ENCODE measurements at places on chromosomes 13 and 19.
A peak's percentile ranks its signal among the peaks of the same experiment; 100 is the strongest.

DNA sequence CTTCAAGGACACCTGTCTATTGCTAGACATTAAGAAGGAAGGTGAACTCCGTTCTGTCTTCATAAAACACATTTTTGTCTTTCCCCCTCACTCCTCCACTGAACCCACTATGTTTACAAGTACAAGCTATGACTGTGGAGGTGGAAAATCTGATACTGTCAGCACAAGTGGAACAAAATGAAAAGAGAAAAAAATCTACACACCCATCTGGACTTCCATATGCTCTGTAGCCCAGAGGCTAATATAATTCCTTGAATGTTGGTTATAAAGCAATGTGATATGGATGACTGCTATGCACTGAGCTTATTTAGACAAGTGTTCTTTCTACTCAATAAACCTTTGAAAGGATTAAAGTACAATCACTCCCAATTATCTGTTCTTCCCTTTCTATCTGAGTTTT, 713.5 kb downstream of the DIAPH3 start:
- DNase-seq: no peak

DNA sequence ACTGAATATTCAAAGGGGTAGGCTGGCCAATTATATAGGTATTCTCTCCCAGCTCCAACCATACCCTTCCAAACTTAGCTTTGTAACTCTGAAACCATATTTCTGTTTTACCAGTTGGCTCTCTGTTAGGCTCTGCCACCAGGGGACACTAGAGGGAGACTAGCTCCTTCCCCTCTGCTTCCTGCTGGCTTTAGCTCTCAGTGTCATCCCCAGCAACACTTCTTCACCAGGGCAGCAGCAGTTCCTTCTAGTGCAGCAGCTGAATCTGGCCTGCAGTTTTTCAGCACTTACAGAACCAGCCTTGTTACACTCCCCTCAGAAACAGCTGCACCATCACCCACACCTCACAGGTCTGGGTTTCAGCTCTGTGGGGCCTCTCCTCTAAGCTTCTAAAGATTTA, 51.0 kb upstream of the DOCK9 start:
- DNase-seq: peak; percentile 48

- no peak for DNase-seq
Observed at GRCh38 chr13:77406644-77407440, 79.9 kb upstream of the MYCBP2 start.

- no peak for DNase-seq
Observed at GRCh38 chr13:94093652-94094315, 385.7 kb downstream of the DCT start.

DNA sequence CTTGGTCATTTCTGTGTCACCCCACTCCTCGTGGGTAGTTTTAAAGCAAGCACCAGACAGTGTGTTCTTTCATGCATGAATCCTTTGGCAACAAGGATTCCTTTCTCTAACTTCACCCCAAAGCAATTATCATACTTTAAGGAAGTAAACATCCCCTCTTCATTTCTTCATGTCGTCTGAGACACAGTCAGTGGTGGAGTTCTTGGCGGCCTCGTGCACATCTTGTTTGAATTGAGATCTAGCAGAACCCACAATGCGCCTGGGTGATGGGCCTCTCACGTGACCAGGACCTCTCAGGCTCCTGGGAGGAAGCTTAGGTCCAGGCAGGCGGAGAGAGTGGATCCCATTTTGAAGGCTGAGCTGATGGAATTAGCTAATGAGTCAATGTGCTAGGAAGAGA, 2.6 kb downstream of the ACSBG2 start:
- DNase-seq: no peak

DNA sequence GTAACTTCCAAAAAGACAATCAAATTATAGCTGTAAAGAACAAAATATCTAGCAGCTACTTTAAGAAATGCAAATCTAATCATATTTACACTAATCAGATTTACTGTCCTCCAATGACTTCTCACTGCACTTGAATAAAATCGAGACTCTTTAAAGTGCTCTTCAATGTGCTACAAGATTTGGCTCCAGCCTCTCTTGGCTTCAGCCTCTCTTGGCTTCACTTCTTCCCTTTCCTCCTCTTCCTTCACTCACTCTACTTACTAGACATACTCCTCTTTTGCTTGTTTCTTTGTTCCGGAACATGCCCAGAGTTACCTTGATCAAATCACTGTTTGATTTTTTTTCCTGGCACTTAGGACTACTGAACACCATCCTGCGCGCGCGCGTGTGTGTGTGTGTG, 495.4 kb downstream of the LMO7 start:
- no peak for DNase-seq

- no peak for DNase-seq
Observed at GRCh38 chr13:73772449-73773167, 361.6 kb downstream of the KLF12 start.

DNA sequence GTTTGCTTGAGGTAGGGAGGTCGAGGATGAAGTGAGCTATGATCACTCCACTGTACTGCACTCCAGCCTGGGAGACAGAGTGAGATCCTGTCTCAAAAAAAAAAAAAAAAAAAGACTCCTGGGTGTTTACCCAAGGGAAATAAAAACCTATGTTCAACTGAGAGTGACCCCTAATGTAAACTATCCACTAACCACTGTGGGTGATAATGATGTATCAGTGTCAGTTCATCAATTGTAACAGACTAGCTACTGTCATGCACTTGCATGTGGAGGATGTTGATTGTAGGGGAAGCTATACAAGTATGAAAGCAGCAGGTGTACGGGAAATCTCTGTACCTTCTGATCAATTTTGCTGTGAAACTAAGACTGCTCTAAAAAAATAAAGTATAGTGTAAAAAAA, 2.6 kb upstream of the CIB3 start:
- no peak for DNase-seq

DNA sequence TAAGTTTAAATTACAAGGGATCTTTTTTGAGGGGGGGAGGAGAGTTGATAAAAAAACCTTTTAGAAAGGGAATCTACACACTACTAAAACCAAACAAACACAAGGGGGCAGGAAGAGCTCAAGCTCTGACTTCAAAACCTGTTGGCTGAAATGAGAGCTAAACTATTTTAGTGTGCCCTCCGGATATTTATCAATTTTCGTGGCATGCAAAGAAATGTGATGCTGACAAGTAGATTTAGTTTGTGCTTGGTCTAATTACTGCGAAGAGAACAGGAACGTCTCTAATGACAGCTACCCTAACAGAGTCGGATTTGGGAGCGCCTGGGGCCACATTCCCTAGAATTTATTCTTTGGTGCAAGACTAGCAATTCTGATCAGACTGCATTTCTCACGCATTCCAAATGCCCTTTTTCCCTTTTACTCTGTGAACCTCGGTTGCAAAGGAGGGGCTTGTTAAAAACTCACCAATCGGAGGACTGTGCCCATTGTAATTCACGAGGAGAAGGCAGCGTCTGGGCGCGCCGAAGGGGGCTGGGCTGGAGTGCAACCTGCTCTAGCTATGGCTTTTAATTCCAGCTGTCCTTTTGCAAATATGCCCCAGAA, 802 bp upstream of the FREM2 start:
- peak; percentile 59 for DNase-seq

- DNase-seq: no peak
Observed at GRCh38 chr19:42229855-42230351, 9.8 kb downstream of the ZNF526 start.

DNA sequence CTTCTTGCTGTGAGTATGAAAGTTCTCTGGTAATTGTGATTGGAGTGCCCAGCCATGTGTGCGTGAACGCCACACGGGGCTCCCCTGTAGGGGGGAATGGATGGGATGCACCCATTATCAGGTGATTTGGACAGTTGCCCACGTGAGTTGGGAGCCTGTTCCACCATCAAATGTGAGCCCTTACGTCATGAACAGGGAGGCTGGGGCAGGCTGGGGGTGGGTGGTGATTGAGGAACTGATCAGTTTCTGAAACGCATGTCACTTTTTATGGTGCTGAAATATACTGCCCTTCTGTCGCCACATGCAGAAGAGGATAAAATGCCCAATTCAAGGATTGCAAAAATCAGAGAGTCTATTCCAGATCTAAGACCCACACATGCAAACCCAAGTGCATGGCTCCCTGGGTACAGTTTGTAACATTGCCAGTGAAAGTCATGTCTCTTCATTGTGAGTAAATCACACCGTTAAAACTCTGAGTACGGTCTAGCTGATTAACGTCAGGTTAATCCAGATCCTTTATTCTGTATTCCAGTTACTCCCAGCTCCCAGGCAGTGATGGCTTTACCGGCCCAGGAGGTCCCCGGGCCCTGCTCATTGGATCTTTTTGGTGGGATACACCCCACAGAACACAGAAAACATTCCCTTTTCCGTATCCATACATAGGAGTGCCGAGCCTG, 90.2 kb downstream of the RAB20 start:
- DNase-seq: no peak

GRCh38 chr13:20609145-20609544, 42.2 kb downstream of the IFT88 start:
- DNase-seq: no peak

- DNase-seq: no peak
Observed at GRCh38 chr13:95122063-95122462, 179.2 kb downstream of the ABCC4 start.

- DNase-seq: no peak
Observed at GRCh38 chr19:9935506-9936325, 599 bp downstream of the OLFM2 start.

DNA sequence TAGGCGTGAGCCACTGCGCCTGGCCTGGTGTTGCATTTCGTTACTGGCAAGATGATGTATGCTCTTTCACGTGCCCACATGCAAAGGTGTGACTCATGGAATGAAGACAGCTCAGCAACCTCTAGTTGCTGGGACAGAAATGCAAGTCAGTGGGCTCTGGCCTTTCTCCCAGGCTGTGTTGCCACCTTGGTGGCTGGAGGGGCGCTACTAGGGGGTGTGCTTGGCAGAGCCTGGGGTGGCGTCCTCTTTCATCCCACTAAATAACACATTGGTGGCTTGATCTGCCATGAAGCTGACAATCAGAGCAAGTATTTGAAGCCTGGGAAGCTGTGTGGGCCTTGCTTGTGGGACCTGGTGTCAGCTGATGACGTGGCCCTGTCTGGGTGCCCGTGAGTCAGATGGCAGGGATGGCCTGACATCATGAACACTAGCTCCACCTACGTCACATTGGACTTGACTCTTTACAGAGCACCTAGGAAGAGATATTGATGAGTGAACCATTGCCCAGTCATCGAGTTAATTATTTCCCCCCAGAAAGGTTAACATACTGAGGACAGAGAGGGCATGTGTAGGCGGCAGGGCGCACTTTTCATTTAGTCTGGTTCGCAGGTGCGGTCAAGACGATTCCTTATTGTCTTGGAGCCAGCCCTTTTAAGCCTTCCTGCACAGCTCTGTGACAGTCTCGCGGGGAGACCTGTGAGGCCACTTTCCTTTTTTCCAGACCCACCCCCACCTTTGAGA, 154.2 kb downstream of the TM9SF2 start:
- no peak for DNase-seq

- DNase-seq: no peak
Observed at GRCh38 chr19:37217480-37217774, 587 bp upstream of the ZNF383 start.

- peak; percentile 89 for DNase-seq
Observed at GRCh38 chr19:47813304-47813994, 8.3 kb upstream of the CRX start.

DNA sequence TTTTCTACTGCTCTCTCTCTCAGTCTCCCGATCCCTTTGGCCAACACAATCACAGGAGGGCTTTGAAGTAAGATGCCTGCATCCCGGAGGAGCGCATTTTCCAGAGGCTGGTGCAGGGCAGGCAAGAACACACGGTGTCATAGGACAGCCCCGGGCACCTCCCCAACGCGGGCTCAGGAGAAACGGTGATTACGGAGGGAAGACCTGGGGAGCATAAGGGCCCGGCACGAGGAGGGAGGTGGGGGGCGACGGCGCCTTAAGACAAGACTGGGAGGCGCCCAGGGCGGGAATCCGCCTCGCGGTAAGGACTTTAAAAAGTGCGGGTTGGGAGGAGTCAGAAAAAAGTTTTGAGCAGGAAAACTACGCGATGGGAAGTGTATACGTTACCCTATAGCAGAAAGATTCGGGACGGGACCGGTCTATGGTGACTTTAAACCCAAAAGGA, 18.7 kb upstream of the ZNF888 start:
- DNase-seq: peak; percentile 13

GRCh38 chr19:57016076-57016475, 103.7 kb upstream of the USP29 start:
- no peak for DNase-seq

DNA sequence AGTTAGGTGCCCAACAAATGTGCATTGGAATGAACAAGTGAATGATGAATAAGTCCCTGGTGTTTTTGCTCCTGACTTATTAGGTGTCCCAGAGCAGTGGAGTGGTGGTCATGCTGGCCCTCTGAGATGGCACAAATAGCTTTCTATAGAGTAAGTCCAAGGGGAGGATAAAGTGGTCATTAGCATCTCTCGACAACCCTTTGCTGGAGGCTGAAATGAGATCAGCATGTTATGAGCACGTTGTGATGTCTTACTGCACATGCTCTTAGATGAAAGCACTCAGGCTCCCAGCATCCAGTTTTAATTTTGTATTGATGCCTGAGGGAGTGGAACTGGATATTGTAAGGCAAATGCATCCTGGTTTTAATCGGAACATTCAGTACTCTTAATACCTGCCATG, 326.2 kb downstream of the RFC3 start:
- no peak for DNase-seq

GRCh38 chr13:99339736-99340397, 32.7 kb upstream of the GPR183 start:
- DNase-seq: no peak

- no peak for DNase-seq
Observed at GRCh38 chr13:100280681-100281080, 191.8 kb downstream of the PCCA start.

- no peak for DNase-seq
Observed at GRCh38 chr13:102289606-102290005, 112.2 kb downstream of the FGF14 start.

- DNase-seq: no peak
Observed at GRCh38 chr19:5112175-5112574, 143.3 kb downstream of the KDM4B start.

DNA sequence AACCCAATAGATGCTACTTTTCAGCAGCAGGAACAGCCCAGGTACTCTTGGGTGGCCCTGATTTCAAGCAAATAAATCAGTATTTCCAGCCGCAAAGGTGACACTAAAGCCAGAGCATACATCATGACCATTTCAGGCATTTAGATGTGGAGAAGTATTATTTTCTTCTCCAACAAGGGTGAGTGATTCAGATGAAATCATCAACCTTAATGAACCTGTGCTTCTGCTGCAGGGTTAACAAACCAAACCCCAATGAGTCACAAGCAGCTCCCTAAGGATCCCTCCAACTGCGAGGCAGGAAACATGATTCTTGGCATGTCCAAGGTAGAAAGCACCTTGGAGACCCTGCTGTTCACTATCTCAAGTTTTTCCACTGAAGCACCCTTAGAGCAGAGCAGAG, 32.7 kb downstream of the MBNL2 start:
- DNase-seq: no peak

GRCh38 chr13:48843630-48844380, 131.9 kb upstream of the FNDC3A start:
- no peak for DNase-seq

DNA sequence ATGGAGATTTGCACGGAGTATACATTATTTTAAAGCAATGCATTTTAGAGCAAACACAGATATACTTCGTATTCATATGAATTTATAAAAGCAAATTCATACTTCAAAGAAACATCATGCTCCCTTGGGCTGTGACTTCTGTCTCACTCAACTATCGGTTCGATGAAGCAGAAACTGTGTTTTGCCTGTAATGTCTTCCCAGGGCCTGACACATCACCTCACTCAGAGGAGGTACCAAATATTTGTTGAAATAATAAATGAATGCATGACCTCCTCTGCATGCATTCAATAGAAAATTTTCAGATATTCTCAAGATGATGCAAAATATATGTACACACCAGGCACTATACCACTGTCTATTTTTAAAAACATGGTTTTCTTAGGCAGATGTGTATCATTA, 432.7 kb downstream of the EFNB2 start:
- DNase-seq: no peak

Data from iPS-NIHi11 (cell line).